Body of pancreas (tissue), 4 donors: ENCODE measurements at places on chromosomes 1 and 21. TPM values are rescaled to one million over a fixed set of nuclear protein-coding genes. Genes with fewer than 3 reads are reported as not detected.

ABCA4 gene
- under 0.01 TPM for total RNA-seq

TCEA3 gene
- total RNA-seq: 110 TPM

SCMH1 gene
- 25.4 TPM for total RNA-seq

SUSD4 gene
- 3.6 TPM for total RNA-seq

UBE2J2 gene
- total RNA-seq: 39.2 TPM

LCE3E gene
- not detected for total RNA-seq

ADGRL2 gene
- 25.7 TPM for total RNA-seq

RGS13 gene
- total RNA-seq: 4.9 TPM

NEK2 gene
- total RNA-seq: not detected

CDCA8 gene
- not detected for total RNA-seq

SYCP1 gene
- total RNA-seq: not detected

PDPN gene
- 9.9 TPM for total RNA-seq

RSRP1 gene
- 94.4 TPM for total RNA-seq

INAVA gene
- total RNA-seq: 30.7 TPM

DNAI4 gene
- 9.1 TPM for total RNA-seq

HSD3B1 gene
- not detected for total RNA-seq

LYPD8 gene
- total RNA-seq: not detected

TMEM81 gene
- 1.3 TPM for total RNA-seq

IFI44L gene
- total RNA-seq: 3.9 TPM

TNFRSF1B gene
- total RNA-seq: 28.7 TPM

CEP104 gene
- 22.1 TPM for total RNA-seq

ADAMTSL4 gene
- total RNA-seq: 7.6 TPM
